ENCODE measurements at places on chromosomes 16 and 17. TPM values are rescaled to one million over a fixed set of nuclear protein-coding genes. Genes with fewer than 3 reads are reported as not detected.

GRCh38 chr16:89971495-89972243 is 23.1 kb downstream of the DEF8 start:
- no peak for DNase-seq

GRCh38 chr16:47413041-47413440 is 47.8 kb downstream of the ITFG1 start:
- DNase-seq = no peak

SMCR8 gene
- 9.0 TPM for total RNA-seq

- no peak for DNase-seq
These were observed 6.6 kb downstream of the UBALD1 start for GRCh38 chr16:4607841-4608703.

TBC1D3I gene
- total RNA-seq = 0.23 TPM

DNA sequence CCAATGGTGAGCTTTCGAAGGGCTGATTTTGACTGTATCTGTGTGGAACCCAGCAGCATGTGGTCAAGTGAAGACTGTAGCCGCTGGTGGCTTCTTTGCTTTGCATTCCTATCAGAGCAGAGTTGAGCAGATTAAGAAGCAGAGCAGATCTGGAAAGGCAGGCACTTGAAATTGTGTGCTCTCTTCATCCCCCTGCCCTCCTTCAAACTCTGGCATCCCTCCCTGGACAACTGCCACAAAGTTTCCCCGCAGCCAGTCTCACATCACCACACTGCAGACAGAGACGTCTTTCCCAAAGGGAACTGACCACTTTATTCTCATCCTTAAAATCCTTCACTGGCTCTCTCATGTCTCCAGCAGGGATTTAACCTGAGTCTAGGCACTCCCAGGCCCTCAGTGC is 237.1 kb upstream of the DYNLRB2 start:
- DNase-seq = no peak

DNA sequence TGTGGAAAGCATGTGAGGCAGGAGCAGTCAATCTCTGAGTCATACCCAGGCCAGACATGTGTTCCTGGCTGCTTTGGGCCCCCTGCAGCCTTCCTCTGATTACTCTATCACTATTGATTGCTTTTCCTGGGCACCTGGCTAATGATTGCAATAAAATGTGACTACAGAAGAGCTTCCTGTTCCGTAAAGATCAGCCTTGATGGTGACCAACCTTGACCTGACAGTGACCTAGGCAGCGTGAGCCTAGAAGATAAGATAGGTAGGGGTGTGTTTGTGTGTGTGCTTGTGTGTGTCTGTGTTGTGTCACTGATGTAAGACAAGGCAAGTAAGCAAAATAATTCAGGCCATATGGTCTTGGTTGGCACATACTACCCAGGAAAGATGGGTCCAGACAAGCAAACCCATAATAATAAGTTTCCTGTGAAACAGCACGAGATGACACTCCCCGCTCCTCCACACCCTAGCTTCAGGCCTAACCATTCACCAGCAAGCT is 367.7 kb upstream of the CDH11 start:
- no peak for DNase-seq

DNA sequence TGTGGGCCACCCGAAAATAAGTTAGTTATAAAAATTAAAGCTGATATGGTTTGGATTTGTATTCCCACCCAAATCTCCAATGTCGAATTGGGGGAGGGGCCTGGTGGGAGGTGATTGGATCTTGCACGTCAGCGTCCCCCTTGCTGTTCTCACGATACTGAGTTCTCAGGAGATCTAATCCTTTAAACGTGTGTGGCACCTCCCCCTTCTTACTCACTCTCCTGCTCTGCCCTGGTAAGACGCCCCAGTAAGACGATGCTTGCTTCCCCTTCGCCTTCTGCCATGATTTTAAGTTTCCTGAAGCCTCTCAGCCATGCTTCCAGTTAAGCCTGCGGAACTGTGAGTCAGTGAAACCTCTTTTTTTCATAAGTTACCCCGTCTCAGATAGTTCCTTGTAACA is 35.4 kb downstream of the SYCE1L start:
- DNase-seq = no peak
